ENCODE measurements at places on chromosomes 16 and 17.

- no peak for DNase-seq
Measured at GRCh38 chr17:36611345-36612072, 10.1 kb downstream of the MRM1 start.

- no peak for DNase-seq
Measured at GRCh38 chr16:22373662-22374310, 633 bp downstream of the CDR2 start.

DNA sequence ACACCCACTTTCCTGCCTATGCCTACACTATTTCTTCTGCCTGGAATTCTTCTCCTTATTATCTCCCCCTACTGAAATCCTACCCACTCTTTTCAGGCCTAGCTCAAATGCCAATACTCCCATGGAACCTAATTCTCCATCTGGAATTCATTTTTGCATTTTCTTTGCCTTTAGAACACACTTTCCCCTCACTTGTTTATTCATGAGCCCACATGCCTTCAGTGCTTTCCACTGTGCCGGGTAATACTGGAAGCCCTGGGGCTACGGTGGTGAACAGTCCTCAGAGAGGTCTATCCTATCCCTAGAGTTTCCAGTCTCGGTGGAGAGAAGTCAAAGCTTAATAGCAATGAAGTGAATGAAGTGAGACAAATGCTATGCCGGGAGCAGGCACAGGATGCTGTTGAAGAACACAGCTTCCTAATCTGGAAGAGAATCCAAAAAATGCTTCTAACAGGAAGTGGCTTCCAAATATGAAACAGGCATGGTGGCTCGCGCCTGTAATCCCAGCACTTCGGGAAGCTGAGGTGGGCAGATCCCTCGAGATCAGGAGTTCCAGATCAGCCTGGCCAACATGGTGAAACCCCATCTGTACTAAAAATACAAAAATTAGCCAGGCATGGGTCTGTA lies 322.4 kb downstream of the GRIN2A start:
- DNase-seq, result no peak

GRCh38 chr16:61987474-61988012 lies 48.7 kb downstream of the CDH8 start:
- DNase-seq, result no peak

GRCh38 chr16:48507391-48507790 lies 102.6 kb downstream of the N4BP1 start:
- no peak for DNase-seq

DNA sequence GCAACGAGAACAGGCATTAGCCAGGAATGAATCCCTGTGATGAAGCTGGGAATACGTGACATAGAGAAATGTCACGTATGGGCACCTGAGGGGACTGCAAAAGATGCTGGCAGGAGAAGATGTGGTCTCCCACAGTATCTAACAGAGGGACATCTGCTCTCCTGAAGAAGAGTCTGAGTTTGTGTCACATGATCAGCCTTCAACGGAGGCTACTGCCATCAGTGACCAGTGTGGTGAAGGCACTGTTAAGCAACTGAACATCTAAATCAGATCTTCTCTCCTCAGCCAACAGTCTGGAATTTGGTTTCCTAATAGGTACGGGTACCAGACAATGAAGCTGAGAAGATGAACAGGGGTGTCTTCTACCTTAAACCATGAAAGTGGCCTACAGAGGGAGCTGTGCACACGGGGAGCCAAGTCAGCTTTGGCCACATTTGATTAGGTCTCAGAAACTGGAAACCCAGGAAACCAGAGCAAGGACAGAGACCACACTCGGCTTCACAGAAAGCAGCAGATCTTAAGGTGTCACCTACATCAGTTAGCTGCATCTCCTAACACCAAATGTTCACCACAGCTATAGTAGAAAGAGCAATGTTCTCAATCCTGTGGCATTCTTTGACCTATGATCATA lies 41.8 kb downstream of the BRD7 start:
- no peak for DNase-seq

GRCh38 chr16:73067671-73068540 lies 20.0 kb upstream of the ZFHX3 start:
- DNase-seq, result no peak

GRCh38 chr17:50430821-50431618 lies 5.0 kb downstream of the ACSF2 start:
- no peak for DNase-seq

- DNase-seq, result no peak
Measured at GRCh38 chr17:31549121-31549524, 157.6 kb downstream of the RAB11FIP4 start.

DNA sequence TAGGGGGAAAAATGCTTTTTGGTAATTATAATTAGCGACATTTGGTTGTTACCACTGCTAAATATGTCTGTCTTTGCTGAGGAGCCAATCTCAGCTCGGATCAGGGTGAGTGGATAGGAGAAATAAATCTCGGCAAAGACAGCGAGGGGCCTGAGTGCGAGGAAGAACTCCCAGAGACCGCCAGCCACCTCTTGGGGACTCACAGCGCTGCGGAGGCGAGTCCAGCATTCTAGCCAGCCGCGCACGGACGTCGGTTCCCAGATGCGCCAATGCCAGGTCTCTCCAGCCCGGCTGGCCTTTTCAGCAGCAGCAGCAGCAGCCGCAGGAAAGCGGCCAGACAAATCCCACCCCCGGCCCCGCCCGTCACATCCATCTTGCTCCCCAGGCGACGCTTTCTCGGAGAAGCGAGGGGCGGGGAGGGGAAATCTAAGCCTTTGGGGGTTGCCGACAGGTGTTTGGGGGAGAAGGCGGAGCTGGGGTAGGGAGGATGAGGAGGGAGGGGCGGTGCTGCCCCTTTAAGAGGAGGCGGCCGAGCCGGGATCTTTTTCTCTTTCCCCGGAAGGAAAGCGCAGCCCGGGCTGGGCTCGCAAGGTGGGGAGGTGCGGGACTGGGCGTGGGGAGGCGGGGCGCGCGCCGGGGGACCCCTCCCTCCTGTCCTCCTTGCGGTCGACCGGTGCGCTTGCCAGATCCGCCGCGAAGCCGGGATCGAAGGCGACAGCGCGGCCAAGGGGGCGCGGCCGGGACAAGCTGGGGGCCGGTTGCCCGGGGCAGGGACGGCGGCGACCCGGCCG lies at the start of gene ITGA3:
Gene ITGA3 (plus strand): TSS at position 685 of the 791 bp plus-strand sequence. CDS start 330 bp downstream, outside the sequence.
- no peak for DNase-seq

DNA sequence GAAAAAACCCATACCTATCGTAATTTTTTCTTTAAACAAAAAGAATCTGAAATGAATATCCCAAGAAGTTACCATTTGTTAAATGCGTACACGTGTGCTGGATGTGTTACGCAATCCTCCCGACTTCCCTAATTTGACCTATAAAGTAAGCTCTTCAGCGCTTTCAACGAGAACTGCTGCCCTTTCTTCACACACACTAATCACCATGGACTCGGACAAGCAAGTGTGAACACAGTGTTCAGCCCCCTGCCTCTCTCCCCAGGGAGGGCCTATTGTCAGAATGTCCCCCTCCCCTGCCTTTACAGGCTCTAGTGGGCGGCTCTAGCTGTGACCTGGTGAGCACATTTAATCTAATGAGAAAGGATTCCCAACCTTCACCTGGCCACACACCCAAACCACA lies 216.1 kb downstream of the CEP112 start:
- no peak for DNase-seq

- DNase-seq, result no peak
Measured at GRCh38 chr17:34532281-34533065, 46.9 kb upstream of the TMEM132E start.

DNA sequence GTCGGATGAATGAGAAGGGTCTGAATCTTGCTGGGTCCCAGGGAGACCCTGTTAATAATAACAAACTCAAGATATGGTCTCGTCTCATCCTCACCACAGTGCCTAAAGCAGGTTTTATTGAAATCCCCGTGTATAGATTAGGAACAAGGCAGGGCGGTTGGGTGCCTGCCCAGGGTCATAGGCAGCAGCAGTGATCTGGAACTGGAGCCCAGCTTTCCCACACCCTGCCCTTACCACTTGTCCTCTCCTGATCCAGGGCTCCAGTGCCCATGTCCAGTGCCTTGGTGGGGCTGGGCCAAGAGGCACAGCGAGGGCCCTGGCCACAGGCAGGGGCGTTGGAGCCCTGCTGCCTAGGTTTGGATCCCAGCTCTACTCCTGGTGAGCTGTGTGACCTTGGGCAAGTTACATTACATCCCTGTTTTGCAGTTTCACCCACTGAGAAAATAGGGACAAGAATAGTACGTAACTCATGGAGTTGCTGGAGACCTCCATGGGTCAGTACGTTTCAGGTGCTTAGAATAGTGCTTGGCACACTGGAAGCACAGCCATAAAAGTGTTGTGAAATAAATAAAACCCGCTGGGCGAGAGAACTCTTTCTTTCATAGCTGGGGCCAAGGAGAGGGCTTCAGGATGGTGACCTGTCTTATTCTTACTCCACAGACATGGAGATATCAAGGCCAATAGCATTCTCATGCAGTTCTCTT lies 13.9 kb downstream of the SOCS3 start:
- no peak for DNase-seq

- DNase-seq, result no peak
Measured at GRCh38 chr17:73855720-73856333, 211.6 kb upstream of the SDK2 start.

- no peak for DNase-seq
Measured at GRCh38 chr17:40074871-40075200, 12.1 kb downstream of the THRA start.

GRCh38 chr16:57446531-57447185 lies 527 bp downstream of the CIAPIN1 start:
- DNase-seq, result no peak

DNA sequence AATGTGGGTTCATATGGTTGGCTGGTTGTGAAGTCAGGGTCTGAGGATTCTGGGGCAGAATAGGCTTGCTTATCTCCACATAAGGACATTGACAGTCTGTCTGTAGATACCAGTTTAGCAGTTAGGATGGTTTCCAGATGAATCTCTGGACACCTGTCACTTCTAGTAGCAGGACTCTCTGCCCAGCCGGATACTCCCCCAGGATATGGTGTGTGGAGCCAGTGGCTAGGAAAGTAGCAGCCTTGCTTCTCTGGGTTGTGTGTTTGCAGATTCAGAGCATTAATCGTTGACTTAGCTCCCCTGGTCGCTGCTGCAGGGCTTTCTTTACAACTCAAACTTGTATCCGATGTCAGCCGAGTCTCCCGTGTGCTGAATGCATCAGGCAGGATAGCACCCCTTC lies 45.2 kb downstream of the CLEC16A start:
- DNase-seq, result no peak

GRCh38 chr17:63681530-63681929 lies 18.4 kb downstream of the LIMD2 start:
- DNase-seq, result no peak

- no peak for DNase-seq
Measured at GRCh38 chr17:39753514-39754160, 15.9 kb downstream of the GRB7 start.

DNA sequence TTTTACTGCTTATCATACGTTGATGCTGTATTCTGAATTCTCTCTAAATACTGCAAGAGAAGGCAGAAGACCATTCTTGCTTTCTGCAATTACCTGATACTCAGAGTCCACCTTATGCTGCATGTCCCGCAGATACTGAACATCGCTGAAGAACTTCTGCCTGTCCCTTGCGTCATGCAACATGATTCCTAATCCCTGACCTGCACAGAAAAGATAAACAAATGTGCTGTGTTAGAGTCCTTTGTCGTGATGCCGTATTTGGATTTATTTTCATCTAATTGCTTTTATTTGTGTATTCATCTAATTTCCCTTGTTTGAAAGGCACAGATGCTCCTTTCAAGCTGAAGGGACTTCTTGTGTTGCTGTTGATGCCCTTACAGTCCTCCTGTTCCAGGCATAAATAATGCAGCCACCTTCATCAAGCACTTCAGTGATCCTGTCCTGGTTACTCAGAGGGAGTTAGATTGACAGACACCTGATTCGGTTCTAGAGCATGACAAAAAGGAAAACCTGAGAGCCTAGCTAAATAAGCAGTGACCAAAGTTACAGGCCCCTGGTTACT lies 6.5 kb downstream of the MARCHF10 start:
- no peak for DNase-seq

- no peak for DNase-seq
Measured at GRCh38 chr17:46044989-46045388, 45.9 kb downstream of the STH start.

- no peak for DNase-seq
Measured at GRCh38 chr16:70745536-70746025, 55.4 kb downstream of the VAC14 start.

- no peak for DNase-seq
Measured at GRCh38 chr17:42270596-42270995, 5.6 kb downstream of the STAT5B start.

DNA sequence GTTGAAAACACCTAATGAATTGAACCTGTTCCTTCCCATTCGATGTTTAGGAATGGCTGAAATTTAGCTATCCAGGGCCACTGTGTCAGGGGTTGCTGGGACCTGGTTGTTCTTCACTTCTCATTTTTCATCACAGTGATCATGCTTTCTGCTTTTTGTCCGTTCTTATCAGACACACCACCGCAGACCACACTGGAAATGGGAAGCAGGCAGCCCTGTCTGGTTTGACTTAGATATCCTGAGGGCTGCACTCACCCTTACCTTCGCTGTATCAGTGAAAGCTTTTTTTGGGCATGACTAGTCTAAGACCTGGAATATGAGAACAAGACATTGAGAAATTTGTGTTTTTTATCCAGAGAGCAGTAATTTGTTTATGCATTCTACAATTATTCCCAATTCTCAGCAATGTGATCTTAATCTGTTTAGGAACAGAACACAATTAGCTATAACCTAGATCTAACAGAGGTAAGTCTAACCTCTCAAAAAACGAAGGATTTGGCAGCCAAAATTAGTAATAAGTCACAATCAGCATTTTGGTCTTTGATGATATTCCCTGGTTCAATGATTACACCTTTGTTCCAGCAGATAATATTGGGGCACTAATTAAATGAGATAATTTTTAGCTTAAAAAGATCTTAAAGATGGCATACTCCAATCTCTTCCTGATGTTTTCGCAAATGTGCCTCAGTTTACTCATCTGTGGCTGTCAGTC lies 126.0 kb upstream of the GOT2 start:
- DNase-seq, result no peak

- DNase-seq, result no peak
Measured at GRCh38 chr16:89924297-89924924, 1.3 kb downstream of the TUBB3 start.

- DNase-seq, result no peak
Measured at GRCh38 chr17:55845385-55845784, 94.5 kb downstream of the PCTP start.

GRCh38 chr16:54336631-54337204 lies 50.1 kb upstream of the IRX3 start:
- no peak for DNase-seq

DNA sequence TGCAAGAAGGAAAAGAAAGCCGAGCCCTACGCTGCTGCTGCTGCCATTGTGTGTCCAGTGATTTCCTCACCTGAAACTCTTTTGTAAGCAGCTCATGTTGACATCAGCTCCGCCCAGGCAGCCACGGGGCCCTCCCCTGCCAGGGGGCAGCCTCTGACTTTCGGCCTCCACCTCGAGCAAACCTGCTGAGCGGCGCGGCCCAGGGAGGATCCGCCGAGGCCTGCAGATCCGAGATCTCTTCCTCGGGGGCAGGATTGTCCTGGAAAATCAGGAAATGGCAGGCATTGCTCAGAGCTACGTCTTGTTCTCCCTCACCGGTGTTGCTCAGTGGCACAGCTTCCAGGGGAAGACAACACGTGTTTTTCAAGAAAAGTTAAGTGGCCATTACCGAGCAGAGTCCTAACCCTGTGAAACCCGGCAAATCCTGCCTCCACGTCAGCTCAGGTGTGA lies 35.6 kb upstream of the ZNF750 start:
- DNase-seq, result no peak

All from esophagus squamous epithelium (tissue), 5 donors.